ENCODE measurements at places on chromosomes 2 and 18.
A peak's percentile ranks its signal among the peaks of the same experiment; 100 is the strongest.

DNA sequence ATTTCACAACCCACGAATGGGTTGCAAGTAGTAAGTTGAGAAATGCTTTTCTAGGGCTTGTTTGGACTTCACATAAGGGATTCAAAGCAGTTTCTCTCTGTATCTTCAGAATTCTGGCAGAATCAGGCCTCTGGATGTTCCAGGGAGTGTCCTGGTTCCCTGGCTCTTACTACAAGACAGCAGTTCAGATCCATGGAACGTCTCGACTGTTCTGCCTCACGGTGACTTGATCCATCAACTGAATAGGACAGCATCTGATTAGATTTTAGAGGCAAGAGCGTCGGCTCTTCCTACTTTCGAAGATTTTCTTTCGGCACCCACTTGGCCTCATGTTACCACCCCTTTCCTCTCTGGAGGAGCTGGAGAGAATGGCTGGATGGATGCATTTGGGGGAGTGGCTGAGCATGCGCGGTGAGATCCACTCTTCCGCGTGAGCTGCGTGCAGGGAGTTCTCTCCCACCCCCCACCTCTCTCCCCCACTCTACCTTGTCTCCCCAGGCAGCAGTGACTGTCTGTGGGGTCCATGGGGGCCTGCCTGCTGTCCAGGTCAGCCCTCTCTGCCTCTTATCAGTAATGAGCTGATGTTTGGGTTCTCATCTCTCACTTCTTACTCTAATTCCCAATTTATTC is 132.5 kb downstream of the VAPA start:
- peaks cover 27% of the 10 kb centered on the region for H3K27me3 ChIP-seq
- H3K27ac ChIP-seq: no peak overlapping the region
- no peaks in the 10 kb centered on the region for H3K36me3 ChIP-seq
- DNase-seq: no peak
- H3K4me3 ChIP-seq: no peak overlapping the region

DNA sequence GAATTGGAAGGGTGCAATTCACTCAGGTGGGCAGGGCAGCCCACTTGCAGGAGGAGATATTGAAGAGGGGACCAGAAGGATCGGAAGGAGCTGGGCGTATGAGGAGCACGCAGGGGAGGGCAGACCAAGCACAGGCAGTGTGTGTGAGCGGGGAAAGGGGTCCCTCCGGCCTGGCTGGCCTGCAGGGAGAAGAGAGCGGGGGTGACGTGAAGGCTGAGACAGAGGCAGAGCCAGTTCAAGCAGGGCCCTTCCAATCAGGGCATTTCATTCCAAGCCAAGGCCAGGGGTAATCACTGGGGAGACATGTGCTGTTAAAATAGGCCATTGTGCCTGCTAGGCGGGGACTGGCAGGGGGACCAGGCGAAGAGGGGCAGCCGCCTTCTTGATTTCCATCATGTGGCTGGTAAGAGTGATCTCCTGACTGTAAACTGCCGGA is 62.2 kb downstream of the ACKR3 start:
- H3K27ac ChIP-seq: no peak overlapping the region
- H3K4me3 ChIP-seq: no peak overlapping the region
- H3K27me3 ChIP-seq: no peaks in the 10 kb centered on the region

DNA sequence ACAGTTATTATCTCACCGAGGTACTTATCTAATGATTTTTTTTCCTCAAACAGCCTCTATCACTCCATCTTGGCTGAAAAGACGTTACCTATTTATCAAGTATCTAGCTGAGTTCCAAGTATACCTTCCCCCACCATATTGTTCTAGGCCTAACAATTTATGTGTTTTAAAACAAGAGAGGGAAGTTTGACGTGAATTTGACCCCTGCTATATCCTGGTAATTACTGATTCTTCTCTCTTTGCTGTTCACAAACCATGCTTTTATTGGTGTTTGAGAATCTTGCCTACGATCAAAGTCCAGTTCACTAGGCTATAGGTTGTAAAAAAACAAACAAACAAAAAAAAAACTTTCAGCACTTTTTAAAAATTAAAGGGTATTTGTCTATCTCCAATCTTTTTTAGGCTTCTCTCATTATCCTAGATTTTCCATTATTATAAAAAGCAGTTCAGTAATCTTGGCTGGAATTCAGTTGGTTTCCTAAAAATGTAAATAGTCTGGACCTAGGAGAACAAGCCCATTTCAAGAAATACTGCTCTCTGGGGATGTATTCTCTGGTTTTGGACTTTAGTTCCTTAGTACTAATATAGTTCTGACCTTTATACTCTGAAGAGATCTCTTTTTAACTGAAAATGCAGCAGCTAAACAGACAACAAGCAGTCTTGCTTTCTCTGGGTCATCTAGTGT is 505.4 kb downstream of the CPS1 start:
- no peak for DNase-seq
- H3K4me3 ChIP-seq: no peak overlapping the region
- no peaks in the 10 kb centered on the region for H3K27me3 ChIP-seq
- no peak overlapping the region for H3K27ac ChIP-seq
- no peaks in the 10 kb centered on the region for H3K4me1 ChIP-seq

DNA sequence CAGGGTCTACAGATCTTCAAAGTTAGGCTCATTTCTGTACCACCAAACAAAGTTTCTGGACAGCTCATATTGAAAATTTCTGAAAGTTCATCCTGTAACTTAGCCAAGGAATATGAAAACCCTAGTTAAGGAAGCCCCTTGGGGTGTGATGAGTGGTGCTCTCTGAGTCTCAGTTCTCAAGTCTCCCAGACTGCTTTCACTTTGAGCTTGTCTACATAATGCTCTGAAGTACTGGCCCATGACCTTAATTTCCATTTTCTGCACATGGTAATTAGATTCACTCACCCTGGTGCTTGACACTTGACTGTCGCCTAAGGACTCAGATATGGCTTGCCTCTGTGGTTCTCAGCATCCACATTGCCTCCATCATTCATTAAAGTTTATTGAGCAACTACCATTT is 51.7 kb upstream of the SATB2 start:
- H3K4me3 ChIP-seq: no peak overlapping the region
- no peaks in the 10 kb centered on the region for H3K27me3 ChIP-seq
- H3K27ac ChIP-seq: no peak overlapping the region
- DNase-seq: no peak
- H3K4me1 ChIP-seq: no peaks in the 10 kb centered on the region

DNA sequence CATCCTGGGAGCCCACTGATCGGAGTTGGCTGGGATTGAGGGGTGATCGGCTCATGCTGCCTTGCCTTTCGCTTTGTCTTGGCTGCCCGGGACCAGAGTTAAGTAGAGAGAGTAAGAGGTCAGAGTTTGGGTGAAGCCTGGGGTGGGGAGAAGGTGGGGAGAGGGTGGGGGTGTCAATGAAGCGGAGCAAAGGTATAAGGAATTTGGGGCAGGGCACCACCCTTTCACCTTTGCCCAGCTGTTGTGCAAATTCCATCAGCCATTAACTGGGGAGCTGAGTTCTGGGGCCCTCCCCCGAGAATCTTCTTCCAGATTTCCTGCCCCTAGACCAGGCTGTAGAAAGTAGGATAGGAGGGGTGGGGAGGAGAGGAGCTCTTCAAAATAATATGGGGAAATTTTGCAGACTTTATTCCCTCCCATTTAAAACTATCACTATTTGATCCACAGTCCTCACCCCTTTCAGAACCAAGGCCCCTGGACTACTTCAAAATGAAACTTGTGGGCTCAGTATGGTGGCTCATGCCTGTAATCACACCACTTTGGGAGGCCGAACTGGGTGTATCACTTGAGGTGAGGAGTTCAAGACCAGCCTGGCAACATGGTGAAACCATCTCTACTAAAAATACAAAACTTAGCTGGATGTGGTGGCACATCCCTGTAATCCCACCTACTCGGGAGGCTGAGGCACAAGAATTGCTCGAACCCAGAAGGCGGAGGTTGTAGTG is at the start of gene SLC23A3:
Gene SLC23A3, minus strand, starts transcription at position 100 of the 725 bp plus-strand sequence. Its CDS starts 45 bp downstream, at position 55.
- no peak within 1 kb of the TSS for H3K4me3 ChIP-seq
- H3K36me3 ChIP-seq: peaks cover 28% of the 10 kb centered on the region
- H3K4me1 ChIP-seq: peaks cover 4% of the 10 kb centered on the region

DNA sequence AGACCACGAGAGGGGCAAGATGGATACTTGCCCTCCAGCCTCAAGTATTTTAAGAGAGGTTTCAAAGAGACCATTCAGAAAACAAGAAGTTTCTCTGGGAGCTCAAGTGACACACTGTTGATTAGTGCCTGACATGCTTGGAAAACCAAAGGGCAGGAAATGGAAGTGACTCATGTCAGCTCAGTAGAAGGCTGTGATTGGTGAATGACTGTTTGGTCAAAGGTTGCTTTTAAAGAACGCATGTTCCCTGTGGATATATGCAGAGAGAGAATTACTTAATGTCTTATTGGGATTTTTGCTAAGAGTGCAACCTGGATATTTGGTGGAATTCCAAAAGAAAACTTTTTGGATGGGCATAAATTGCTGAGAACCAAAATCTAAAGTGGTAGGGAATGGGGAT is 549.9 kb downstream of the XIRP2 start:
- H3K27me3 ChIP-seq: no peaks in the 10 kb centered on the region
- no peak overlapping the region for H3K27ac ChIP-seq
- H3K36me3 ChIP-seq: no peaks in the 10 kb centered on the region
- DNase-seq: no peak

GRCh38 chr2:168191955-168192785 is 55.2 kb downstream of the STK39 start:
- no peak overlapping the region for H3K27ac ChIP-seq
- H3K4me3 ChIP-seq: no peak overlapping the region
- no peaks in the 10 kb centered on the region for H3K36me3 ChIP-seq
- no peaks in the 10 kb centered on the region for H3K4me1 ChIP-seq

DNA sequence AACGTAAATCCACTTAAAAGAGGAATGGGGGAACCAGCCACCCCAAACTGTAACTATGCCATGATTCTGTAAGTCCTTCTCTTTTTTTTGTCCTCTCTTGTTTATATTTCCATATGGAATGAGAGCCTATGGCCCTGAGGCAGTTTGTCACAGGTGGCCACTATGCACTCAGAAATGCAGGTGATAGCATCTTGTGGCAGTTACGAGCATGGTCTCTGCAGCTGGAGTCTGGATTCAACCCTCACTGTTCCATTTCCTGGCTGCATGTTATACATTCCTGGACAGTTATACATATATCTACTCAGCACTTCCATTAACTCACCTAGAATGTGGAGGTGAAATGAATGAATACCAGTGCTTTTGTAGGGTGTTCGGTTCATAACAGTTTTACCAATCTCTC is 291.5 kb upstream of the FANCL start:
- H3K27me3 ChIP-seq: no peaks in the 10 kb centered on the region
- no peak for DNase-seq
- H3K4me3 ChIP-seq: no peak overlapping the region
- H3K36me3 ChIP-seq: no peaks in the 10 kb centered on the region
- no peak overlapping the region for H3K27ac ChIP-seq
- H3K4me1 ChIP-seq: no peaks in the 10 kb centered on the region

DNA sequence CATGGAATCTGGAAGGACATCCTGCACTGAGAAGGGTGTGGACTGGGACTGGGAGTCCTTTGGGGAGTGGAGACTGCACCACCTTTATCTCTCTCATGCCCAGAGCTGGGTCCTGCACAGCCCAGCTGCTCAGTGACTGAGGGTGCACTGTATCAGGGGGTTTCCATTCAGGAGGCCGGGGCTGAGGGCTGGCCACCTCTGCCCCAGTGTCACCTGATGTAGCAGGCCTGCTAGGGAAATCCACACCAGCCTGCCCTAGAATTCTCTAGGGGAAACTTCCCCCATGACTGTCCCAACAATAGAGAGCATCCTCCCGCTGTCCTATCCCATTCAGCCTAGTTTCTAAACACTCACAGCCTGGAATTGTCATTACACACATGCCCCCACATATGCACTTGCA is 116.7 kb downstream of the CTIF start:
- no peak overlapping the region for H3K4me3 ChIP-seq
- H3K27me3 ChIP-seq: no peaks in the 10 kb centered on the region
- no peak overlapping the region for H3K27ac ChIP-seq
- H3K4me1 ChIP-seq: no peaks in the 10 kb centered on the region
- H3K36me3 ChIP-seq: no peaks in the 10 kb centered on the region

- H3K27me3 ChIP-seq: no peaks in the 10 kb centered on the region
- no peaks in the 10 kb centered on the region for H3K4me1 ChIP-seq
- no peak overlapping the region for H3K4me3 ChIP-seq
- no peak overlapping the region for H3K27ac ChIP-seq
- H3K36me3 ChIP-seq: no peaks in the 10 kb centered on the region
Measured at GRCh38 chr2:67471681-67472080, 74.5 kb downstream of the ETAA1 start.

DNA sequence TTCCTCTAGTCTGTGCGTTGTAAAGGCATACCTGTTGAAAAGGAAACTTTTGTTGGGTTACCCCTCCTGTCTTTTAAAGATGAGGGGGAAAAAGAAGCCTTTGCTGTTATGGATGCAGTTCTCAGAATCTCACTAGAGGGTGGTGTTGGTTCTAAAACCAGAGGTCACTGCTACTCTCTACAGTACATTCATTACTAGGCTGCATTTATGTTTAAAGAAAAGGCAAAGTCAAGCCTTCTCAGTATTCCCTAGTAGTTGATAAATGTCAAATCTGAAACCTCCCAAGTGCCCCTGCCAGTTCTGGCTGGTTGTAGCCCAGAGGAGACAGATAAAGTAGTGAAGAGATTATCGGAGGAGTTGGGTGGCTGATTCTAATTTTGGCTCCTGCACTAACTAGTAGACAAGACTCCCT is 1.4 kb upstream of the PLCL1 start:
- no peak overlapping the region for H3K27ac ChIP-seq
- H3K4me3 ChIP-seq: no peak overlapping the region
- peaks cover 6% of the 10 kb centered on the region for H3K4me1 ChIP-seq

DNA sequence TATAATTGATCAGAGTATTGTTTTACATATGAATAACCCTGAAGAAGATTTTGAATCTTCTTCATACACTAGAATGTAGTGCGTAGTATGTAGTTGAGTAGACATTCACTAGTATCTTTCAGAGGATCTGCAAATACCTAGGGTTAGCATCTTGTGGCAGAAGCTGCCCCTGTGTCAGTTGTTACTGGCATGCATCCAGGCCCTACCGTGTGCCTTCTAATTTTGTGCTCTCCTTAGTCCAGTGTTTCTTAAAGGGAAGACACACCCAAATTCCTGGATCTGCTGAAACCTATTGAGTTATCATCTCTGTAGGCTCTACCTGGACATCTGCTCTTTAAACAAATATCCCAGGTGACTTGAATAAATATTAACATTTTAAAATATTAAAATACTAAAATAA is 99.7 kb upstream of the SERTAD2 start:
- no peaks in the 10 kb centered on the region for H3K27me3 ChIP-seq
- no peaks in the 10 kb centered on the region for H3K36me3 ChIP-seq
- no peak overlapping the region for H3K27ac ChIP-seq
- H3K4me3 ChIP-seq: no peak overlapping the region
- DNase-seq: peak; percentile 40

- no peak overlapping the region for H3K27ac ChIP-seq
- DNase-seq: no peak
- no peaks in the 10 kb centered on the region for H3K4me1 ChIP-seq
- no peak overlapping the region for H3K4me3 ChIP-seq
- no peaks in the 10 kb centered on the region for H3K36me3 ChIP-seq
Measured at GRCh38 chr2:145108361-145108778, 588.5 kb upstream of the ZEB2 start.

Data from K562 (cell line).